Activated CD4-positive, alpha-beta T cell treated with anti-CD3 and anti-CD28 coated beads, Interleukin-2, amount 10 ng/mL, durations not matched to agents 7 days and 5 days (primary cell): ENCODE measurements at places on chromosomes 3 and 15.

- no peak for DNase-seq
Measured at GRCh38 chr15:98673133-98673532, 24.8 kb downstream of the IGF1R start.

GRCh38 chr15:53576841-53577240 lies 182.6 kb downstream of the WDR72 start:
- no peak for DNase-seq

DNA sequence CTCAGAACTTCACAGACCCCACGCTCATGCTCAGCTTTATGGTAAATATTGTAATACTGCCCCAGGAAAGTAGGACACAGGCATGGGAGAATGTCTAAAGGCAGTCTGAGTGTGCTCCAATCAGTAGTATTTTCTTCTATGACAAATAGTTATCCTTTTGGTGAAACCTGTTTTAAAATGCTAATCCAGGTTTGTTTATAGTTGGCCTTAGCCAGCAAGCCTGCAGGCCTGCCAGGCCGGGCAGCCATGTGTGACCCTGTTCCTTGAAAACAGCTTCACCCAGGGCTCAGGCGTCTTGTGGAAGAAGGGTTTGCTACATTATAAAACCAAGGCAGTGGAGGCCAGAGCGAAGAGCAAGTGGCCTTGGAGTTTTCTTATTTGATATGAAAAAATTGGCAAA lies 104.7 kb downstream of the SEMA6D start:
- DNase-seq: no peak

DNA sequence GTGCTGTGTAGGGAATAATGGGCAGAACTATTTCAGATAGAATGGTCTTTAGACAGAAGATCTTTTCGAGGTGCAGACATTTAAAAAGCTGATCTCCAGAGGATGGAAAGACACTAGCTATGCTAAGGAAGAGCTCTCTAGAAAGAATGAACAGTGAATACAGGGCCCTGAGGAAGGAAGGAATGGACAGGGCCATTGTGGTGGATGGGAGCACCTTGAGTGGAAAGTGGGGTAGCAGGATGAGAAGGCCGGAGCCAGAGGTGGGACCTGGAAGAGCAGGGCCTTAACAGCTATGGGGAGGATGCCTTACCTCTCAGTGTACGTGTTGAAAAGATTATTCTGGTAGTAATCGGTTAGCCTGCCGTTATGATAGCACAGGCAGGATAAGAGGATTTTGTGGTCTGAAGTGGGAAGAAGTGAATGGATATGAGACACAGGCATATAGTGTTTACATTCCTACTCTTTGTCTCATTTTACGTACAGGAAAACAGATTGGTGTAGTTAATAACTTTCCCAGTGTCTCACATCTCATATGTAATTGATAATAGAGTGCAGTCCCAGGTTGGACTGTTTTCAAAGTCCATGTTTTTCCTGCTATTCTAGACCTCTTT lies 172.4 kb downstream of the KLHL25 start:
- DNase-seq: no peak

DNA sequence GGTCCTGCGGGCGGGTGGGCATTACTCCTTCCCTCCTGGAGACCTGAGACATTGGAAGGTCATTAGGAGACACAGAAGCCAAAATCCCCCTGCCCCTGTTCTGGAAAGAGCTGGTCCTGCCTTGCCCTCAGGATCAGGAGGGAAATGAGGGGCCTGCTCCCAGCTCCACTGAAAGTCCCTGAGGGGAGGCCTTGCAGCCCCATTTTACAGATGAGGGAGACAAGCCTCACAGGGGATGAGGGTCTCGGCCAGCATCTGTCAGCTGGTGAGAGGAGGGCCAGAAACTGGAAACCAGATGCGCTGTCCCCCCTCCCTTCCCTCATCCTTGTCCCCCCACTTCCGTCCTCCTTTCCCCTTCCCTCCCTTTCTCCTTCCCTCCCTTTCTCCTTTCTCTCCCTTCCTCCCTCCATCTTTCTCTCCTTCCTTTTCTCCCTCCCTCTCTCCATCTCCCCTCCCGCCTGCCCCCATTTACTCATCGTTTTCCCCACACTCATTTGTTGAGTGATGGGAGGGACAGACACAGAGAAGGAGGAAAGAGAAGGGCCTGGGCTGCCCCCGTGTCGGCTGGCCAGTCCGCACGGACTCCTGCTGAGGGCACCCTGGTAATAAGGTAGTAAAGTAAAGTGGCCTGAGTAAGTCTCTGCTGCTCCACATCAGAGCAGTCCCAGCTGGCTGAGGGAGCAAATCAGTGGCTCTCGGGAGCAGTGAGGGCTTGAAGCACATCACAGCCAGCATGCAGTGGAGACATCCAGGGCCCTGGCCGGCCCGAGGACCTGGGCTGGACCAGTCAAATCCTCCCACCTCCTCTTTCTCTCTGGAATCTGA lies 112.4 kb upstream of the ALDH1A3 start:
- no peak for DNase-seq

DNA sequence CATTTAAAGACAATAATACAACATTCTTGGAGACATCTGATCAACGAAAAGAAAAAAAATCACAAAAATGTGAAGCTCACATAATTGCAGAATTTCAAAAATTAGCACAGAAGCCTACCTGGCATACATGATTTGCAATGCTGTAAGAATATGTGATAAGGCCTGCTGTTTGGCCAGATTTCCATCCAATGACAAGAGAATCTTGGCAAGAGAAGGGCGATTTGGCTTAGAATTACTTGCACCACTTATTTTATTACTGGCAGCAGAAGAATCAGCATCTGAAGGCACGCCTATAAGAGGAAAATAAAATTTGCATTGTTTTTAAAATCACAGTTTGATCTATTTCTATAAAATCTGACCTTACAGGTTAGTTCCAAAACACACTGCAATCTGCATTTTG lies 70.3 kb upstream of the OCA2 start:
- no peak for DNase-seq

DNA sequence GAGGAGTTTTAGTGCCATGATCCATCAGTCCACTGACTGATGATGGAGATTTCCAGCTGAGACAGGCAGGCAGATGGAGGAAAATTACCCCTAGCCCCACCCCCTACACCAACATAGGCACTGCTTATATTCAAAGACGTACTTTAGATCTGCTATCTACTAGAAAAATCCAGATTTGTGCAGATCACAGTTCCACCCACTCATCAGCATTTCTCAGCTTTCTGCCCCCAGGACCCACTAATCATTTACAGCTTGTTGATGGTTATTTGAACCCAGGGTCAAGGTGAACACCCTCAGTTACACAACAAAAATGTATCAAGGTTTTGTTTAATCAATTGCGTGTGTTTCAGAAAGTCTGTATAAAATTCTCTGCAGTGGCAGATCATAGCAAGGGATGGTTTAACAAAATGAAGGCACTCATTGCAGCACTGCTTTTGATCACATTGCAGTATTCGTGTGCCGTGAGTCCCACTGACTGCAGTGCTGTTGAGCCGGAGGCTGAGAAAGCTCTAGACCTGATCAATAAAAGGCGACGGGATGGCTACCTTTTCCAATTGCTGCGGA lies at the start of gene HRG:
HRG (plus strand) TSS at position 390 of the 564 bp plus-strand sequence; CDS start at position 408, 18 bp downstream.
- DNase-seq: no peak

DNA sequence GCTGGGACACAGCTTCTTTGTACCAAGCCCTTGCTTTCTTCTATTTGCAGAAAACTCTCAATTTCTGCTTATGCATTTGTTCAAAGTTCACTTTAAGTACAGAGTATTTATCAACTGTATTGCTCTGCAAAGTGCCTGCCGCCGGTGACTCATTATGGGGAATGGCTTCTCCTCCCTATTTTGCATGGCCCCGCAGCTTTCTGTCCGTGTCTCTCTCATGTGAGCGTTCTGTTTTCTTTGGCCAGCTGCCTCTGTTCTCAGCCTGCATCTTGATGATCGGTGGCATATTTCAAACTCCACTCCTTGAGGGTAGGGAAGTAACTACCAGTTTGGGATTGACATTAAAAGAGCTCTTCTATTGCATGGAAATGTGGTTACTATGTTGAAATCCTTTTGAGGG lies 28.6 kb upstream of the ST8SIA2 start:
- DNase-seq: no peak
